DMS153 (cell line): ENCODE measurements at places on chromosomes 5 and 9.

GRCh38 chr9:129022037-129022436 is 6.1 kb downstream of the SH3GLB2 start:
- DNase-seq, result no peak

- DNase-seq, result no peak
Measured at GRCh38 chr5:148382961-148383360, 797 bp upstream of the FBXO38 start.

GRCh38 chr5:81749561-81750307 is 1.2 kb downstream of the SSBP2 start:
- no peak for DNase-seq

DNA sequence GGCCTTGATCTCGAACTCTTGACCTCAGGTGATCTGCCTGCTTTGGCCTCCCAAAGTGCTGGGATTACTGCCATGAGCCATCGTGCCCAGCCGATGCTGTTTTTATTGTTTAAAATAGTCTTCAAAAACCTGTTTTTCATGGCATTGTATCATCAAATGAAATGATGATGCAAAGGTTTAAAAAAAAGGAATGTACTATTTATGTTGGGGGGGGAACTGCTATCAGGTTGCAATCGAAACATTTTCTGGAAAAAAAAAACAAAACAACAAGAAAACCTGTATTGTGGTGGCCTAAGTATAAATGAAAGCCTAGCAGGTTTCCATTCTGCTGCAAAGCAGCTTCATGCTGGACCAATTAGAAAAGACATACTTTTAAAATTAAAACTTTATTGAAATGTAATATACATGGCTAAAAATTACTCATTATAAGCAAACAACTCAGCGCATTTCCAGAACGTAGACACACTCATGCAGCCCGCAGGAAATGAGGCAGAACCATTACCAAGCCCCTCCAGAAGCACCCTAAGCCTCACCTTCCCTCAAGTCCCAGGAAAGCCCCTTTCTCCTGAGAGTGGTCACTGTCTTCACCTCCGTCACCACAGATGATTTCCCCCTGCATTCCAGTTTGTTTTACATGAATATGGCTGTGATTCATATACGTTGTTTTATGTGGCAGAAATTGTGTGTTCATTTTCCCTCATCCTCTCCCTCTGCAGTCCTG is 19.0 kb downstream of the GPR107 start:
- DNase-seq, result no peak

GRCh38 chr9:86798966-86799365 is 148.3 kb downstream of the GAS1 start:
- DNase-seq, result no peak

- DNase-seq, result no peak
Measured at GRCh38 chr5:888638-889035, 4.0 kb downstream of the BRD9 start.

DNA sequence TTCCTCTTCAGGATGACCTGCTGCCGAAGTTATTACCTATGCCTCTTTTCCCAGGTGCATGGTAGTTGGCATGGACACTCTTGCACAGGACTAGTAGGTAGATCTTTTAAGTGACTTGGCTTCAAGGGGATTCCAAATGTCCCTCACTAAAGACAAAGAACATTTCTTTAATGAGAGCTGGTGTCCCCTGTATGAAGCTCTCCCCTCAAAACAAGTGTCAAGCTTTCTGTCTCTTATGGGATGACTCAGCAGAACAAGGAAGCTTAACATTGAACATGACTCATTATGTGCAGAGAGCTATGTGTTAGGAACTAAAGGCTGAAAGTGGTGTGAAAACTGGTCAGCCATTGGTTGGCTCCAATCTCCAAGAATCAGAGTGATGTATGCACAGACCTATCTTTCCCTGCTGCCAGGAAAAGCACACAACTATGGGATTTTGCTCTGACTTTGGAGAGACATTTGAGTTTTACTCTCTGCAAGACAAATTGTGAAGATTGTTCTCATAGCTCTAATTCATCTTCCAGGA is 120.5 kb downstream of the PRDM6 start:
- DNase-seq, result no peak

DNA sequence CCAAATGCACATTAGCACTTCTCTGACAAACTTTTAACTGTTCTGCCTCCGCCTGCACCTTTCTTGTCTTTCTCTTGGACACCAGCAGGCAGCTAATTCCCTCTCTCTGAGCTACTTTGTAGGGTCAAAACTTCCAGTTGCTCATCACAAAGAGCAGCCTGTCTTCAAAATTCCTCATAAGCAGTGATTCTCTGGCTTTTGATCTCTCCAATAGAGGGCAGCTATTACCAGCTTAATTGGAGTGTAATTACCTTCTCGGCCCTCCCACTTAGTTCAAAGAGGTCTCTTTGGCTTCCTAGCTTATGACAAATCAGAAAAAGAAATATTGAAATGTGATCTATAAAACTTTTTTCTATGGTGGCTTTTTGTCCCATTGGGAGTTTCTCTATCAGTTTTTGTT is 43.6 kb upstream of the RAD23B start:
- no peak for DNase-seq

DNA sequence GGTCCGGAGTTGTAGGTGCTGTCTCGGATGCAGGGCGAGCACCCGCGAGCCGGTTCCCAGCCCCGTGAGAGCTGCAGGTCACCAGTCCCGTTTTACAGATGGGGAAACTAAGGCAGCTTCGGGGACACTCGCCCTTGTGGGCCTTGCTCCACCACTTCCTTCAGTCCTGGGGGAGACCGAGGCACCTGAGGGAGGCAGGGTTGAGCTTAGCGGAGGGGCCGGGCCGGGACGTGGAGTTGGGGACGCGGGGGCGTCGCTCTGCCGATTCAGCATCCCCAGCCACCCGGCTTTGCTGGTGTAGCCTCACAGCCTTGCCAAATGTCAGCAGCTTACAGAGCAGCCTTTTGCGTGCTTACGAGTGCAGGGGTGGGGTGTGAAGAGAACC is 530 bp downstream of the BBLN start:
- DNase-seq, result peak; percentile 3
